Coronary artery (tissue), 2 donors: ENCODE measurements at places on chromosomes 1 and 21.
A peak's percentile ranks its signal among the peaks of the same experiment; 100 is the strongest.

DNA sequence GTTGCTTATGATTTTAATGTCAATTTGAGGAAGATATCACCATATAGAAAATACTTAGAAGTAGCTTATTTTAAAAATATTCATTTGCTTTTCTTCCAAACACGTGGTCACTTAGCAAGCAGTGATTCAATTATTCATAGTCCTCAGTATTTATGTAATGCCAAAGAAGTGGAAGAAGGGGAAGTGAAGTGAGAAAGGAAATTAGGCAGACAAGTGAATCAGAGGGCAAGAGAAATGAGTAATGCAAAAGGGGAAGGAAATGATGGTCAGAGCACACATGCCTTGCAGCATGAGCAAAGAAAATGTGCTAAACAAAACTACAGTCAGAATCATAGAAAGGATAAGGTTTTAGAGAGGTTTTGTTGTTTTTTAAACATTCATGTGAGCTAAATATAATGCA is 31.8 kb downstream of the SDCCAG8 start:
- no peak for DNase-seq

GRCh38 chr1:213060836-213061235 is 9.8 kb downstream of the RPS6KC1 start:
- no peak for DNase-seq

DNA sequence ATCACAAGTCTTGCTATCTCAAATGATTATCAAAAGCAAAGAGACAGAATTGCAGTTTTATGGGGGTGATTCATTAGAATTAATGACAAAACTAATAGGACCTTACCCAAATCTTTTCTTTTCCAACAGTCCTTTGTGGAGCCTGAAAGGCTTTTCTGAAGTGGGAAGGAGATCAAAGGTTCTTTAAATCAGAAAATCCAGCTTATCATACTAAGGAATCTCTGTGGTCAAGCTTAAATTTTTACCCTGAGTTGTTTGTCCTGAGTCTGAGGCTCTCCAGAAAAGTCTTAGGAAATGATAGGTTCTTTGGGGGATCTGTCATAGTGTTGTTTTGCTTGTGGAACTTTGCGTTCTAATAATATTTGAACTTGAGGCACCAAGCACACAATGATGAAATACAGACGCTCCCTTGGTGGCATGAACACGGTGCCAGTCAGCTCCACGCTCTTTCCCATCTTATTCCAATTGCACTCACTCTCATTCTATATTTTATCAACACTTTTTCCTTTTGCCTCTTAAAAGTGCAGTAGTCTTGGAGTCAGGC is 38.0 kb upstream of the COL24A1 start:
- DNase-seq = no peak

DNA sequence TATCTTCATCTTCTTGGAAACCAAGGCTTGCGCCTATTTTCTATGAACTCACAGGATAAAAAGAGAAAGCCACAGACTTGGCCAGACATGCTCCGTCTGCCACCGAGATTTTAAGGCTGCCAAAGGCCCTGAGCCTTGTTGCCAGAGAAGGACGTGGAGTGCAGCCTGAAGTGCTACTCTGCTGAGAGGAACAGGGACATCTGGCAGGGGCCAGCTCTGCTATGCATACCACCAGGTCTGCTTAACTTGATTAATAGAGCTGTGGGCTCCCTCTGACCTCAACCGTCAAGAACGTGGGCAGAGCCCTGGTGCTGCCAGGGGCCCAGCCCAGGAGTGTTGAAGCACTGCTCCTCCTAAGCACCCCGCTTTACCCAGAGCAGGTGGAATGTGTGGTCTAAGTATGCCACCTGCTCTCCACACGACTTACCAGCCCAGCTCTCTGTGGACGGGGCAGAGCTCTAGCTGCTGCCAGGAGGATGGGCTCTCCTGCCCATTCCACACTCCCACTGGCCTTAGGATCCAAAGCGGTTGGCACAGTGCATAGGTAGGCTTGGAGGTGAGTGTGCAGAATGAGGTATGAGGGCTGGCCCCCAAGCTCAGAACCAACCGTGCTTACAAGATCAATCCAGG is 10.6 kb downstream of the HCRTR1 start:
- peak; percentile 87 for DNase-seq

DNA sequence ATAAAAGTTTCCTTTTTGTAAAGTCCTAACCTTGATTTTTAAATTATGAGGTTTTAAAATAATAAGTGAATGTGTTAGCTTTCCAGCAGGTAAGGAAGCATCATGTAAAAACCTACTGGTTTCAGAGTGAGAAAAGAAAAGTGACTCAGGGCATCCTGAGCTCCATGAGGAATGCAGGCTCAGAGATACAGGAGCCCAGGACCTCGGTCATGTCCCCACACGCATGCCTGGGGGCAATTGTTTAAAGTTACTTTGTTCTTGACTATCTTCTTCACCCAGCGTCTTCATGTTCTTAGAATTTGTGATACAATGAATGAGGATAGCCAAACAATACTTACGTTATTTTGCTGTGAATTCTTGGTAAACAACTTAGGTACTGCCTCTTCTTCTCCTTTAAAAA is 117.4 kb upstream of the PLPPR5 start:
- no peak for DNase-seq
